ENCODE measurements at places on chromosomes 5 and 9. TPM values are rescaled to one million over a fixed set of nuclear protein-coding genes. Genes with fewer than 3 reads are reported as not detected.
A peak's percentile ranks its signal among the peaks of the same experiment; 100 is the strongest.

Gene ANKRD31
- not detected for total RNA-seq

DNA sequence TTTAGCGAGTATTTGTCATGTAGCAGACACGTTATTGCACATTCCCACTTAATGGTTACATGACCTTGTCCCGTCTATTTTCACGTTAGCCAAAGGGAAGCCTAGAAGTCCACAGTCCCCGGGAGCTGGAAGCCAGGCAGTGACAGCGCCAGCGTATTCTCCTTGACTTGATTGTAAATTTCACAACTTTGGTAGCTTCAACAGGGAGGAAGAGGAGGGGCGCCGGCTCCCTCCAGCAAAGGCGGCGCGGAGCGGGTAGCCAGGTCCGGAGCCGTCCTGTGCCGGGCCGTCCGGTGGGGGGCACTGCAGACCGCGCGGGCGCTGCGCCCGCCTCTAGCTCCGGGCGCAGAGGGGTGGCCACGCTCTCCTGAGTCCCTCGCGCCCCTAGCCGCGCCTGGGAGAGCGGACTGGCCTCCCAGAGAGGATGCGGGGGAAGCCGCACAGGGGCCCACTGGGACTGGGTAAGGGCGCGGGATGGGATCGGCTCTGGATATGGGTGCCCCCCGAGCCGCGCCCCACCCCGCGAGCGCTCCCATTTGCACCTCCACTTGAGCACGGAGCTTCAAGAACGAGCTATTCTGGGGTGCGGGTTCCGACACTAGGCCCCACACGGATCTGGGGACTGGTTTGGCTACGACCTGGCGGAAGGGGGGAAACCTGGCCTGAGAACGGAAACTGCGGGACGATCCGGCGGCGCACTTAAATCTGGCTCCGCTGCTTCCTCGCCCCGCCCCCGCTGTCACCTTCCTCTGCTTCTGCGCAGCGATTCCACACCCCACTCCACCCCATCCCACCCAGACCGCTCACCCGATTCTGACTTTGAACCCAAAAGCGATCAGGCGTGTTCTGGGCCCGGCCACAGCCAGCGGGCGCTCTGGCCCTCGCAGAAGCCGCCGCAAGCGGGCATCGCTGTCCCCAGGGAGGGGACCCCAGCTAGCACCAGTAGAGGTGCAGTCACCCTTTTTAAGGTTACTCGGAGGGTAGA lies 23.8 kb downstream of the KLF4 start:
- peak; percentile 88 for DNase-seq

DNA sequence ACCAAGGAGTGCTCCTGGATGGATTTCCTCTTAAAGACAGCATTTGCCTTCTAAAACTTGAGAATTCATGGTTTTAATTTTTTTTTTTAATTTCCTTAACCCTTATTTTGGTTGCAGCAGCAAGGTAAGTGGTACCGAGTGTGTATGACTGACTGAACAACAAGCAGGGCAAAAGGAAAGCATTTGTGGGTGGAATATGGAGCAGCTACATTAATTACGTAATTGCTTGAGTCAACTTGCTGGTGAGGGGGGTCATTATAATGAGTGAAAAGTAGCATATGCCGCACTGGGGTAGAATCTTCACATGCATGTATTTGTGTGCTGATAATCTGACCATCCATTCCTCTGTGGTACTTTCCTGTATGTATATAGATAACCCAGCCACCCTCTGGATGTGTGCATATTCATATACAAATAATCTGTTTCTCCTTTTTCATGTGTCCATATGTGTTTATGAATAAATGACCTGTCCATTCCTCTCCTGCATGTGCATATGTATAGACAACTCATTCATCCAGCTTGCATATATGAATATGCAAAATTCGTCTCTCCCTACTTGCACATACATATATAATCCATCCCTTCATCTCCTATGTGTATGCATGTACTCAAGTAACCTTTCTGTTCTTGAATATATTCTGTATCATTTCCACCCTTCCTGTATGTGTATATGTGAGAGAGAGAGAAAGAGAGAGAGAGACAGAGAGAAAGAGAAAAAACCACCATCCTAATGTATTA lies 147.5 kb upstream of the RUSC2 start:
- DNase-seq, result peak; percentile 70

GRCh38 chr5:52989025-52989780 lies at the start of gene ITGA2:
ITGA2 (plus strand) TSS chr5:52989352; CDS start chr5:52989469, 117 bp downstream.
- DNase-seq, result peak; percentile 76

DNA sequence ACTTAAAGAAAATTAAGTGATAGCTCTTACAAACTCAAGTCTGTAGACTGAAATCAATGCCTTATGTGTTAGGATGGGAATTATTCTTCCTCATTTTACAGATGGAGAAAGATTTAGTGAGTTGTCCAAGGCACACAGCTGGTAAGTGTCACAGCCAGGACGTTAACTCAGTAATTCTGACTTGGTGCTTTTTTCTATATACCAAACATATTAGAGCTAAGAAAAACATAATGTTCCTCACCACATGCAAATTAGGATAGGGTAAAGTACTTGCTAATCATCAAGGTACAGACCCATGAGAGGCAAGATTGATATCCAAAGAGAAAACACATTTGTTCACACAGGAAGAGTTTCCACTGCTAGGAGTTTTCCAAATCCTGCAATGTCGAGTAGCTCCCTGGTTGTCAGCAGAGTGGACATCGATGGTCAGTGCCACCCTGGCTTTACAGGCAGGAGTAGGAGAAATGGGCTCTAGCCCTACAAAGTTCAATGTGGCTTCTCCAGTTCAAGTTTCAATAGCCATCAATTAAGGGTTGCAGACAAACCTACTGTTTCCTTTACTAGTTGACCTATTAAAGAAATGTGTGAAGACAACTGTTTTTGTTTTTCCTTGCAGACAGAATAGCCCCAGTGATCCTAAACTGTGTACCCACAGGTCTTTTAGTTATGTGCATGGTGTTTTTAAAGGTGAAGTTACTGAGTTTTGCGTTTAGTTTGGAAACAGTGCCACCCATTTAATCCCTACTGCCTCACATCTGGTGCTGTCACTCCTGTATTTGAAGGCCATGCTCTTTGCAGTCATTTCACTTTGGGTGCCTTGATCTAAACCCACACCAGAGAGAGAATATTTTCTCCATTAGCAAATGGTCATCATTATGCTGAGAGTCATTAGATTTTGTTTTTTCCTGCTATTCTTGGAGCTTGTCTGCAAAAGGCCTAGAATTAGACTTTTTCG lies 460.8 kb upstream of the SMARCA2 start:
- DNase-seq, result no peak

- no peak for DNase-seq
These were observed 323.8 kb downstream of the PRELID2 start for GRCh38 chr5:145511351-145511750.

DNA sequence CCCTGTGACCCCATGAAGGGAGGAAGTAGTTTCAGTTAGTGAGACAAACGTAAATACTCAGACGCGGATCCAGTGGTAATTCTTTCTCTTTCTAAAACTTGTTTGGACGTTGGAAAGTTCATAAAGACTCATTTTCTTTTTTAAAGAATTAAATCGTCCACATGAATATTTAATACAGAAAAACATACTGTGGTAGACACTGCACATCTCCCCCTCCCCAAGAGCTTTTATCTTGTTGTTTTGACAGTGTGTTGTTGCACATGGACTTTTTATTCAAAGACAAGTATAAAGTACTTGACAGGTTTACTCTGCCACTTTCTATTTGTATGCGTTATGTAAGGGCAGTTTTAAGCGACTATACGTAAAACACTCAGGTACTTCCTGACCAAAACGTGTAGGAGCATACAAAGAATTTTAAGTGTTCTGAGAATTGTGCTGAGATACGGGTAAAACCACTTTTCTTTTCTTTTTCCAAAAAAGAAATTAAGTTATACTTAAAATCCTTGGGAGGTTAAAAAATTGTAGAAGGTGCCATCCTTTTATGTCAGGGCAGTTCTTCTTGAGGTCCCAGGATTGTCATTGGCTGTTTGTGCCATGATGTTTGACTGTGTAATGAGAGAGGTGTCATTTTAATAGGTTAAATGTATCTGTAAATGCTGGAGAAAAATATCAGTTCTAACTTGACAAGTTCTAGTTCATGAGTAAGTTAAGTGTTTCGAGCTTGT lies 1.3 kb downstream of the NIPBL start:
- DNase-seq, result peak; percentile 55

Gene NUDT12
- total RNA-seq, result 8.9 TPM

Gene AK8
- 1.0 TPM for total RNA-seq

DNA sequence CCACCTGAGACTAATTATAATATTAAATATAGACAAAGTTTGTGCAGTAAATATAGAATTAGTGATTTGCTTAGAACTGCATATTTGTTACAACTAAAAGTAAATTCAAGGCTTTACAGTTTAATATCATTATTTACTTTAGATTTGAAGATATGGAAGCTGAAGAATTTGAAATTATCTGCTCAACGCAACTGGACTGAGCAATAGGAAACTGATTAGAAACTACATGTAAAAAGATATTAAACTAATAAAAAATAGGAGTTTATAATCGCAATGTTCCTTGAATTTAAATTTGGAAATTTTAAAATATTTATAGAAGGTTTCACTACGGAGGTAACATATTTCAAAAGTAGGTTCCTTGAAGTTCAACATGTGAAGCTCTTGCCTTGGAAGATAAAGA lies 55.2 kb downstream of the CDH10 start:
- no peak for DNase-seq

DNA sequence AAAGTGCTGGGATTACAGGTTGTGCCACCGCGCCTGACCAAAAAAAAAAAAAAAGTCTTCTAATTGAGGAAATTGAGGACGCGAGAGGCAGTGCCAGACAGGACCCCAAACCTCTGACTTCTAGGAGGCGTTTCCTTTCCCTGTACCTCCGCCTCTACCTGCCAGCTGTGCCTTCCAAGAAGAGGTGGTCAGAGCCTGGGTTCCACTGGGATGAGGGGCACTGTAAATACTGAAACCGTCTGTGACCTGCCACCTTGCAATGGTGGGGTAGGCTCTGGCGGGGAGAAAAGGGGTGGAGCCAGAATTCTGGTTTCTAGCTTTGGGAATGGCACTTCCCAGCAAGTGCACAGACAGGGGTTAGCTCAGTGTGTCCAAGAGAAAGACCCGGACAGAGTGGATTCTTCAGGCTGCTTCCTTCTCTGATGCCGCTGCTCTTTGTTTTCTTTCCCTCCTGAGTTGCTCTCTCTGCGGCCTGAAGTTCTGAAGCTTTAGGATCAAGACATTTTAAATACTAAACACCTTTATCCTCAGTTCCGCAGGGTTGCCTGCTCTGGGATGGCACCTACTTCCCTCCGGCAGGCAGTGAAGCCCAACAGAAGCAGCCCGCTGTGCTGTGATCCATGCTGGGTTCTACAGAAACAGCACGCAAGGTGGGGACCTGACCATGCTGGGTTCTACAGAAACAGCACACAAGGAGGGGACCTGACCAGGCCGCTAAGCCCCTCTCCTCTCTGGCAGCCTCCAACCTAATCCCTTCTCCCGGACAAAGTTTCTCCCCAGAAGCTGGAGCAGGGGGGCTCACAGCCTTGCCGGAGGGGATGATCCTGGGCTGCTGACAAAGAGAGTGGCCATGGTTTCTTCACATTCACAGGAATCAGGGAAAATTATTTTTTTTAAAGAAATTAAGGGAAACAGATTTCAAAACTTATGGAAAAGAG lies 65.2 kb downstream of the OTULIN start:
- DNase-seq, result no peak

Gene CNTNAP3B
- total RNA-seq, result not detected

DNA sequence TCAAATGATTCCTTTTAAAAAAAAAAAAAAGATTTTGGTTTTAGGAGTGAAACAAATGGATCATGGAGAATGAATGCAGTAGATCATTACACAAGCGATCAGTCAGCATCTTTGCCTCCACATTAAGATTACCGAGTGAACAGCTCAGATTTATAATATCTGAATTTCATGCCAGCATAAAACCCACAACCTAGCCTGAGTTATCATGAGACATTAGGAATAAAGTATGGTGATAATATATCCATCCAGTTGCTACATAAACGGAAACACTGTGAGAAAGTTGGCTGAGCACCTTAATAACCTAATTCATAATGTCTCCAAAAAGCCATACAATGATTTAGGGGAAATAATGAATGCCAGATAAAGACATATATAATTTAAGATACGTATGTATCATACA lies 553.1 kb upstream of the TUSC1 start:
- peak; percentile 15 for DNase-seq

GRCh38 chr5:50667023-50667652 lies 701 bp downstream of the PARP8 start:
- DNase-seq, result peak; percentile 75

DNA sequence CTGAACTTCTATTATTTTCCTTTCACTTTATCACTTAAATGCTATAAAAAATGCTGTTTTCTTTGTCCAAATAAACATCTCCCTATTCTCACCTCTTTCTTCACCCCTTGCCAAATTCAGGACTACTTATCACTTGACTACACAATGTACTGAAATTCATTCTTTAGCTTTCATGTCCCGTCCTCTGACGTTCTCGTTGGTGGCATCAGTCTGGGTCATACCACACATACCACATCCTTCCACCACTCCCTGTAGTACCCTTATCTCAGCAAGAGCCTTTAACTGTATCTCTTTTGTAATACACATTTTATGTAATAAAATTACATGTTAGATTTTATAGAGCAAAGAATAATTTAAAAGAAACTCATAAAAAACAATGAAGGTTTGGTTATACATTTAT lies 231.1 kb upstream of the PAPPA start:
- no peak for DNase-seq

Gene CAVIN4
- total RNA-seq, result 1.9 TPM

- DNase-seq, result no peak
These were observed 62.1 kb upstream of the FANCC start for GRCh38 chr9:95379630-95380029.

Gene FRRS1L
- not detected for total RNA-seq

Gene NLN
- total RNA-seq, result 58.3 TPM

DNA sequence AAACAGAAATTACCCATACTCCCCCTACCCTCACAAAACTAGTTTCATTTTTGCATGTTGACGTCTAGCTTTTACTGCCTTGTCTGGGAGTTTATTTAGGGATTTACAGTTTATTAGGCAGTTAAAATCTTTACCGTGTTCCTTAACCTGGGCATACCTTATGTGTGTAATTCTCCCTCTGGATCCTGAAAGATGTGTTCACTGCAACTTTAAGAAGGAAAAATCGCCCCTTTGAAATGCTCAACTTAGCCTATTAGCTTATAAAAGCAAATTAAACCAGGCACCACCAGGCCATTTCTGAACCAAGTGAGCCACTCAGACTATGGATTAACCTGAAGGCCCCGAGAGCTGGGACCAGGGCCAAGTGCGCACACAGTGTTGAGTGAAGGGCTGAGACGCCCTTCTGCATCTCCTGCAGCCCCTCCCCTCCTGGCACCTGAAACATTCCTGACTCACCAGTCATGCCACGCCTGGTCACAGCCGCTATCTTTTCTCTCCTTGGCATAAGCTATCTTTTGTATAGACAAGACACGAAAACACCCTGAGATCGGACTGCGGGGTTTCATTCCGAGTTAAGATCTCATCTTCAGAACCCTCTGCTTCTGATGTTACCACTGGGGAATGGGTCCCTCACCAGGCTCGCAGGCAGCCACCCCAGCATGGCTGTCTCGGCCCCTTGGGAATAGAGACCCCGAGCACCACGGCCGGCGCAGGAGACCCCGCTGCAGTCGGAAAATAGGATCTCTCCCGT lies 111.9 kb downstream of the ROR2 start:
- peak; percentile 46 for DNase-seq

- DNase-seq, result no peak
These were observed 186.4 kb downstream of the NMUR2 start for GRCh38 chr5:152218694-152219093.

All from GM23248 (cell line).